Activated CD4-positive, CD25-positive, alpha-beta regulatory T cell treated with anti-CD3 and anti-CD28 coated beads, Interleukin-2, amount 50 U/mL, for 24 hours (primary cell): ENCODE measurements at places on chromosomes 7 and 10.

DNA sequence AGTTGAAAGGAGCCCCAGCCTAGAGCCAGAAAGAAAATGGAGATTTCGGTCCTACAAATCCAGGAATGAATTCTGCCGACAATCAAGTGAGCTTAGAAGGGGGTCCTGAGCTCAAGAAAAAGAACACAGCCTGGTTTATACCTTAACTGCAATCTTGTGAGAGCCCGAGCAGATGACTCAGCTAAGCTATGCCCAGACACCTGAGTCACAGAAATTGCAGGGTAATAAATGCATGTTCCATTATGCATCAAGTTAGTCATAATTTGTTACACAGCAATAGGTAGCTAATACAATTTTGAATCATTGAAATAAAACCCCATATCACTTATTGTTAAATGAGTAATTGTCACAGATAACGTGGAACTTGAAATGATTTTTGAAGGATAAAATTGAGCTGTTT is 111.8 kb upstream of the FOXP2 start:
- no peak for ATAC-seq

DNA sequence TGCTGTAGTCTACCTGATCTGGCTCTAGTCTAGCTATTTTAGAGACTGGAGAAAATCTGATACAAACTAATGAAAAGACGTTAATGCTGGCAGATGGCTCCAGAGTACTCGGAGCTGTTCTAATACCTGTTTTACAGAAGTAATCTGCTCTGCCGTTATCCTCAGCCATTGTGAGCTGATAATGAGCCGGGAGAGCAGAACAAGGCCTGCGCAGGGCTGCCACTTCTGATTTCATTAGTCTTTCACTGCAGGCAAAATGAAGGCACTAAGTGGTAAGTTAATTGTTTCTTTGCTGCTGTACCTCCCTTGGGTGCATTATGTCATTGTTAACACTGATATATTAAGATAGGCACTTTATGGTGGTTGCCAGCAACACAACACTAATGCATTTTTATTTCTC is 456.4 kb upstream of the PFKP start:
- no peak for ATAC-seq

GRCh38 chr7:98251601-98252424 is at the start of gene TECPR1:
TECPR1 (minus strand) TSS chr7:98252232; CDS start chr7:98246146, 6,086 bp downstream.
- peak; percentile 98 for ATAC-seq

DNA sequence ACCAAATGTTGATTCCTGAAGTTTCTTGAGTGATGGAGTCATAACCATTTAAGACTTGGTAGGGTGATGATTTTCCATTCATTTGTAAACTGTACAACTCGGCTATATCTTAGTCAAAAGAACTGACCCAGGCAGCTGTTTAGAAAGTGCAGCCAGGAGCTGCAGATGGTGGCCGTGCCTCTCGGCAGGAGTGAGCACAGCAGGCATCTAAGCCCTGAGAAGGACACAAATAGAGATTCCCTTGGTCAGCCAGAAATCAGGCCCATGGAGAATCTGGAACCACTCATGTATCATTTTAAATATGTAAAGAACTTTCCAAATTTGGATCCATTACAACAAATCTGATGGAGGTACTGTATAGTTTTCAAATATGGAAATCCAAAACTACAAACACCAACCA is 177.0 kb upstream of the AKR1E2 start:
- no peak for ATAC-seq

GRCh38 chr7:149642589-149642988 is 130.8 kb downstream of the ZNF467 start:
- no peak for ATAC-seq

DNA sequence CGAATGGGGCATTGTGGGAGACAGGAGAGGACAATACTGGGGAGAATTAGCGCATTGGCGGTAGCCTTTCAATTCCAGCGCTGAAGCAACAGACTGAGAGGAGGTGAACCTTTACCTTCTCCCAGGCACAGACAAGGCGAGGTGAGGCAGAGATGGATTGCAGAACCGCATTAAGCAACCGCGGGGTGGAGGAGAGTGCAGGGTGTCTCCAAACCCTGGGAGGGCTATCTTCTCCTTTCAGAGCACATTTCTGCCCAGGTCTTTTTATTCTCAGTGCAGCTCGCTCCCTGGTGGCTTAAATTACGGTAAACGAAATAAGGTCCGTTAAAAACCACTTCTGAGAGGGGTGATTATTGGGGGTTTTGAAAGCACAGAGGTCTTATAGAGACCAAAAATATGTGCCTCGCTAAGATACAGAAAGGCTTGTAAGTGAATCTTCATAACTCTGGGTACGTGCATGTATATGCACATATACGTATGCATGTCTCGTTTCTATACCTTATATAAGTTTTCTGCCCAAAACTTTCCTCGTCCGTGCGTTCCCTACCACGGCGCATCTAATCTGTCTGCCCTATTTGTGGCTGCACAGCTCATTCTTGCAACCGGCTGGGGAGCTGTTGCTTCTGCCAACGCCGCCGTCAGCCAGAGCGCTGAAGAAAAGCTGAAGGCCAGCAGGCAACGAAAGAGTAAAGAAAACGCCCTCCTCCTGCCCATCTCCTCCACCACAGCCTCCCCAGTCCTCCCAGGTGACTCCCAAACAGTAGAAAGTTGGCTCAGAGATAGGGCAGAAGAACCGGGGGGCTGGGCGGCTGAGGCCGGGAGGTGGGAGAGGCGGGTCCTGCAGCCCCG is 895 bp upstream of the ZNF804B start:
- no peak for ATAC-seq

DNA sequence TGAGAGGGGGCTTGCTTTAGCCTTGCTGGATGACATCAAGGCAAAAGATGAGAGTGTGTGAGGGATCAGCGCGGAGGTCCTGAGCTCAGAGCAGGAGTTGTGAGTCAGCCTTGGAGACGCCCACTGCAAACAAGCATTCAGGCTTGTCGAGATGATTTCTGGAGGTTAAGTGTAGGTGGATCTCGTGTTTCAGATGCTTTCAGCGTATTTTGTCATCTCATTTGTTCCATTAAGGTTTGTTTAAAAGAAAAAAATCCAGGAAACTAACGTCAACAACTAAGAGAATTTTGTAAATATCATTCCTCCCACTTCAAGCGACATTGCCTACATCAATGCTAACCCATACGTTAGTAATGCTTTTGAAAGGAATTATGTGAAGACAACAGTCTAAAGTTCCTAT is 715.4 kb upstream of the NRP1 start:
- ATAC-seq: no peak

- ATAC-seq: no peak
Measured at GRCh38 chr10:80413271-80413996, 5.1 kb downstream of the PRXL2A start.

GRCh38 chr10:12042409-12042796 is 206 bp downstream of the UPF2 start:
- ATAC-seq: peak; percentile 29

DNA sequence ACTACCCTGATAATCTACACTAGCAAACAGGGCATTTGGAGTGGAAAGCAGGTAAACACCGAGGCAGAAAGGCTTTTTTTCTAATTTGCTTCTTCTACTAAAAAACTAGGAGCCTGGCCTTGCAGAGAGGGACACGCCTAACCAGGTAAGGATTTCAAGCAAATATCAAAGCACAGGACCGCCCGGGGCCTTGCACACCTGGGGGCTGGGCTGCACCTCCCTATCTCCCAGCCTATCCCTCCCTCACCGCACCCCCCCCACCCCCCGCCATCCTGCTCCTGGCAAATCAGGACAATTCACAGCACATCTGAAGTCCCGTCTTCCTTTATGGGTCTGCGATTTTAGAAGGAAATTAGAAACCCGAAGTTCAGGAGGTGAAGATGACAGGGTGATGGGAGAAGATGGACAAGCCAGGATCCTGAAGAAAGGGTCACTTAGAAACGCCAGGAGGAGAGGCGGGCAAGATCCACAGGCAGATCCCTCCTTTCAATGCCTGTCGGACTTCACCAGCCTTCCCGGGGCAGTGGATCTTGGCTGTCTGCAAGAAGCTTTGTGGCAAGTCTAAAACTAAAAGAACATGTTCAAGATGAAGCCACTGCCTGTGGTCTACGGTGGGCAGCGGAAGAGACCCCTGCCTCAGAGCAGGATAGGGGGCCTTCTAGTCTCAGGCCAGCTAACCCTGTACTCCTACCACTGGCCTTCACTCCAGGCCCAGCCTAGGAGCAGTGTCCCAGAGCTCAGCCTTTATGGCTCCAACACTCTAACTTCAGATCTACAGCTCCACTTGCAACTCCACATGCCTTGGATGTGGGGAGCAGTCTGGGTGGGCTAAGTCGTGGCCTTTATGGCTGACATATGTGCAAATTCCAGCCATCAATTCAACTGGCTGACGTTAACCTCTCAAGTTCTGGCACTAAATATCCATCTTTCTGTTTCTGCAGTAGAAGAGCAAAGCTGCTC is 43.9 kb downstream of the TNS3 start:
- ATAC-seq: no peak

DNA sequence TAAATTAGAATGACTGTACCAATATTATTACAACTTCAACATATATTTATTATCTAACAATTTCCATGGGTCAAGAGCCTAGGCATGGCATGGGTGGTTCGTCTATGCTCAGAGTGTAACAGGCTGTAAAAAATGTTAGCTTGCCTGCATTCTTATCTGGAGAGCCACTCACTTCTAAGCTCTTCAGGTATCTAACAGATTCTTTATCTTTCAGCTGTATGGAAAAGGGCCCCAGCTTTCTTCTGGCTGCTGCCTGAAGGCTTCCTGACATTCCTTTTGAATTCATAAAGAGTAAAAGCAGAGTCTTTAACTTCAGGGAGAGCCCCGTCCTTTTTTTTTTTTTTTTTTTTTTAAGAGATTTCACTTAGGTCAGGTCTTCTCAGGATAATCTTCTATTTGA is 648.8 kb downstream of the NXPH1 start:
- ATAC-seq: no peak

GRCh38 chr10:100576282-100576635 is 40.5 kb downstream of the HIF1AN start:
- ATAC-seq: no peak

DNA sequence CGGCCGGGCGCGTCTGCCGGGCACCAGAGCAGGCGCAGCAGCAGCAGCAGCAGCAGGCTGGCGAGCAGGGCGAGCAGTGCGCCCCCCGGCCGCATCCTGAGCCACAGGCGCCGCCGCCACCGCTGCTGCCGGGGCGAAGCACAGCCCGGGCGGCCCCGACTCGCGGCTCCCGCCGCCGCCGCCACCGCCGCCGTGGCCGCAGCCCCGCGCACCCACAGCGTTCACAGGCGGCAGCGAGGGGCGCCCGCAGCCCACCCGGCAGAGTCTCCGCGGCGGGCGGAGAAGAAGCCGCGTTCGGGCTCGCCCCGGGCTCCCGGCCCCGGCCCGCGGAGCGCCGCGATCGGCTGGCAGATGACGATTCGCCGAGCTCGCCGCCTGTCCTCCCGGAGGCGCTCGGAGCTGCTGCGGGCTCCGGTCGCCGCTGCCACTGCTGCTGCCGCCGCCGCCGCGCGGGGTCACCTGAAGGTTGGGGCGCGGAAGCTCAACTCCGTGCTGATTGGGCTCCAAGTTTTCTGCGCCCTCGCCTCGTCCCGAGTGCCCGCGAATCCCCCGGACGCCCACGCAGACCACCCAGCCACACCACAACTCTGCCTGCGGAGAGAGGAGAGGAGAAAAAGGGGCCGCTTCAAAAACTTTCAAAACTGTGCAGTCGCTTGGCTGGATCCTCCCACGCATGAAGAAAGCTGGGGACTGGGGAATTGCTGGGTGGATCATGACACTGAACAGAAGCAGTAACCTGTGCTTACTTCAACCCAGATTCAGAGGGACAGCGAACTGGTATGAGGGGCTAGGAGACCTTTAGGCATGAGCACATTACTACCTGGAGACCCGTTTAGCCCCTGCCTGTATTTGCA is at the start of gene ST8SIA6:
TSS of gene ST8SIA6 (minus strand) at position 435 of the 854 bp plus-strand sequence. CDS start at position 95, 340 bp downstream.
- peak; percentile 63 for ATAC-seq

GRCh38 chr10:101902820-101903145 is 59.2 kb upstream of the KCNIP2 start:
- ATAC-seq: no peak

DNA sequence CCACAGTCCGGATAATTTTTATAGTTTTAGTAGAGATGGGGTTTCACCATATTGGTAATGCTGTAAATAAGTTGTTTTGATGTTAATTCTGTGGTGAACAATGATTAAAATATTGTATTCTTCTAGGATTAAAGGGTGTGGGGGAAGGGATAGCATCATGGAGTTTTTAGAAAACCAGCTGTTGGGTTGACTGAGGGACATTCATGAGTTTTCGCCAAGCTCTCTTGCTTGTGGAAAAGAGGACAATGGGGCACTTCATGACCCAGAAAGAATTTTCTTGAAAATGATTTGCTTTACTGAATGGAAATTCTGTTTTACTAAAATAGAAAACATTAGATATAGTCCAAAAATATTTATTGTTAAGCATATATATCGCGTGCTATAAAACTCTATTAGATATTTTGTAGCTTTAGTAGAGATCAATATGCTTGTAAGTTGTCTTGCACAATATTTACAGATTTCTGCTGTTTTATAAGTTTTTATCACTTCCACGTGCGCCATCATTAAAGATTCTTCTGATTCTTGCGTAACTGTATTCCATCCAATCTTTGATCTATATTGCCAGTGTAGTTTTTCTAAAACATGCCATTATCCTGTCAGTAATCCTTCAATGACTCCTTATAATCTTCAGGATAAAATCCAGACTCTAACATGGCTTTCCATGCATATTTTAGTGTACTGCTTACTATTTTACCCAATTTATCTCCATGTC is 41.8 kb downstream of the LCOR start:
- ATAC-seq: no peak

- ATAC-seq: no peak
Measured at GRCh38 chr10:93758508-93758885, 761 bp downstream of the LGI1 start.

- no peak for ATAC-seq
Measured at GRCh38 chr10:97217299-97217698, 31.5 kb upstream of the SLIT1 start.

GRCh38 chr10:12448729-12449391 is 99.5 kb downstream of the CAMK1D start:
- peak; percentile 93 for ATAC-seq

GRCh38 chr10:104109908-104110662 is 11.9 kb upstream of the SFR1 start:
- ATAC-seq: peak; percentile 98

DNA sequence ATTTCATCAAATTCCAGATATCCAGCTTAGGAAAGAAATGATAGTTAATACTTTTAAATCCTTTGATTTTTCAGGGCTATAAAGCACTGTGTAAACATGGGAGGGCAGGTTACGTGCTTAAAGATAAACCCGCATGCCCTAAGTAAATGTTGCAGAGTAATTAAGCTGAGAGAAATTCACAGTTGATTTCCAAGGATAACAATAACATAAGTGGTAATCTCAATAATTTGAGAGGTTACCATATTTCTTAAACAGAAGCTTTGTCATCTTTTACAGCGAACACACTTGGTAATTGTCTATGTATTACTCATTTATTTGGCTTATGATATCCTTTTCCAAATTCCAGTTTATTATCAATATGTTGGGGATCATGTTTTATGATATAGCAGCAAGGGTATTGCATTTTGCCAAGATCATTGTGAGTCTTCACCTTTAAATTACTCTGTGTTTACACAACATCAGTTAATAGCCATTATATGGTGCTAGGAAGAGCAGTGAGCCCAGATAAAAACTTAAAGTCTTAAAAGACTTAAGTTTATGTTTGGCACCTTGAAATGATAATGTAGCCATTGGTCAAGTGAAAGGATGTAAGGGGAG is 15.4 kb downstream of the MGAM start:
- no peak for ATAC-seq
